ENCODE measurements at places on chromosomes 7 and 10.
A peak's percentile ranks its signal among the peaks of the same experiment; 100 is the strongest.

DNA sequence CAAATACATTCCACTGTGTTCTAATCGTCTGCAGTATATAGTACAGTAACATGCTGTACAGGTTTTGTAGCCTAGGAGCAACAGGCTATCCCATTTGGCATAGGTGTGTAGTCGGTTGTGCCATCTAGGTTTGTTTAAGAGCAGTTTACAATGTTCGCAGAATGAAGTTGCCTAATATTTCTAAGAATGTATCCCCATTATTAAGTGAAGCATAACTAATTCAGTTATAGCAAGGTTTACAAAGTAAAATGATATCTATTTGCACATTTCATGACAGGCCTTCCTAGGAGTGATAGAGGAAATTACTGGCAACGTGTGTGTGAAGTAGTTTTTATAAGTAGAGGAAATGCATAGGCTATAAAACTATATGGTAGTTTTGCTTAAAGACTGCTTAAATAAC is 4.0 kb downstream of the CREM start:
- no peak for DNase-seq

DNA sequence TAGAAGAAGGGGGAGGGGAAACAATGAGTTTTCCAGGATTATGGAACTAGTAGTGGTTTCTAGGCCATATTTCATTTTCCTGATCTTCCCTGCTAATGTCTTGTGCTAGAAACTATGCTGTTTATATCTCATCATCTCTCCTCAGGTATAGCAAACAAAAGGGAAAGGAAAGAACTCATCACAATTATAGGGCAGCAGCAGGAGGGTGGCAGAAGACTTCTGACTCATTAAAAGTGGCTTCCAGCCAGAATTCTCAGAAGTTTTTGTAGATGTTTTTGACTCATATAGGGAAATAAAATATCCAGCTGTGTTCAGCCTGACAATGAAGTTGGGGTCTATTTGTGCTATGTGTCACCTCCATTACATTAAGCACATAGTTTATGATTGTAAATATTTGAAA is 6.5 kb downstream of the AHR start:
- peak; percentile 87 for DNase-seq

DNA sequence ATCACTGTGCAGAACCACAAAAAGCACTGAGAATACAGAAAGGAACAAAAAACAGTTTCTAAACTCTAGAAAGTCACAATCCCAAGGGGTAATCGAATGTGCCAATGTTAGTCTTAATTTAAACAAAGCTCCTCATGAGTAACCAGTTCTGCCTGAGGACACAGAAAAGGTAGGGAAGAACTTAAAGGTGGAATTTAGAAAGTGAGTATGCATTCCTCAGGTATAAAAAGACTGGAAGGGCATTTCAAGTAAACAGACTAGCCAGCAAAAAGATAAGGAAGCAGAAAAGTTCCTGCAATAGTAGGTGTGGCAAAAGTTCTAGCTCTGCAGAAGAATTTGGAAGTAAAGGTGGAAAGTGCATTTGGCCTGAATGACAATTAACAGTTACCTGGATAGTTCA is 84.6 kb upstream of the DLX6 start:
- no peak for DNase-seq

GRCh38 chr7:76071316-76072242 is 23.7 kb downstream of the MDH2 start:
- no peak for DNase-seq

DNA sequence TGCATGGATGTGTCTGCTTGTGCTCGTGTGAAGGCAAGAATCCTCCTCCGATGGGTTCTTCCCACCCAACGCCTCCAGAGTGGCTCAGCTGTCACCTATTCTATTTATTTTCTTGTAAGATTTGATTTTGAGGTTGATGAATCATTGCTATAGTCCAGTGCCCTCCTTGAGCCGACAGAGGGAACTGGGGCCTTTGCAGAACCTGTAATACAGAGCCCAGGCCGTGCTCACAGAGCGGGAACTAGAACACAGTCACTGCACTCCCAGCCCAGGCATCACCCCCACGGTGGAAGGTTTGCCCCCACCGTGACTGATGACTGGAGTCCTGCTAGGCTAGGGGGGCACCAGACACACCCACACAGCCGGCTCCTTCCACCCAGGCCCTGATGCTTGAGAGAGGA is 2.0 kb downstream of the RARRES2 start:
- DNase-seq, result no peak

GRCh38 chr7:40899151-40899550 is 764.3 kb downstream of the SUGCT start:
- DNase-seq, result no peak

GRCh38 chr7:151060113-151060415 is 675 bp downstream of the SLC4A2 start:
- DNase-seq, result no peak

DNA sequence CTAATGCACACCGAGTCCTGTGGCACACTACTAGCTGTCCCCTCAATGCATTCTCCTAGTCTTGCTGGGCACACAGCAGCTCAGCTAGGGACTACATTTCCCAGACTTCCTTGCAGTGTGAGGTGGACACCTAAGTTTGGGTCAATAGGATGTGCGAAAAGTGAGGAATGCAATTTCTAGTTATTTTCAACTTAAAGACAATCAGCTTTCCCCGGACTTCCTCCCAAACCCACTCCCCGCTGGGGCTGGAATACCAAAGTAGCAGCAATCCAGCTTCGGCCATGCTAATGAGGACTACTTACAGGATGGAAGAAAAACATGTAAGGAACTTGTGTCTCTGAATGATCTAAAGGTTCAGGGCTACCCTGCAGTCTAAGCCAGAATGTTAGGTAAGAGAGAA is 286.4 kb upstream of the LRRN3 start:
- DNase-seq, result no peak

DNA sequence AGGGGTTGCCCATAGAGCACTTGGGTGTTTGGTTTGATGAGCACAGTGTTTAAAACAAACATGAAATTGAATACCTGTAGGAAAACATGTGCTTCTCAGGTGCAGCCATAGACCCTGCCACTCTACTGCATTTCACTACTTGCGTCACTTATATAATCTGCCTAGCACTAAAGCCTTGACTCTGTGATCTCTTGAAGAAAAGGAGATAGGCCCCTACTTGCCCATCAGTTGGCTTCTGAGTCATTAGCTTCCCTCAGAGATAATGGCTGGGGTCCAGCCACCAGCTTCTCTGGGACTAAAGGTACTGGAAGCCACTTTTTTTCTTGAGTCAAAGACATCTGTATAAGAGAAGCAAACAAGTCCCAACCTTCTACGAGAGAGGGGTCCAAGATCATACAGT is 45.9 kb upstream of the BTRC start:
- DNase-seq, result no peak

DNA sequence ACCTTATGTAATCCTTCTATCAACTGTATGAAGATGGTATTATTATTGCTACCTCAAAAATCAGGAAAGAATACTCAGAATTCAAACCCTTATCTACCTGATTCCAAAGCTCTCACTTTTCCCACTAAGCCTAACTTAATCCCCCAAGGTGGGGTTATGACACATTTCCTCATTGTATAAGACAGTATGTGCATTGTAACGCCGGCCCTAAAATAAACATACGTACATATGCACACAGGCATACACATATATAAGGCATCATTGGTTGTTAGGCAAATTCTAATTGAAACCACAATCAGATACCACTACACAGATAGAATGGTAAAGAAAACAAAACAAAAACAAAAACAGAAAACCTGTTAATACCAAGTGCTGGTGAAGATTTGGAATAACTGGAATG is 556.5 kb downstream of the INHBA start:
- DNase-seq, result no peak

- no peak for DNase-seq
These were observed 109.1 kb downstream of the MTERF1 start for GRCh38 chr7:91771394-91771793.

- no peak for DNase-seq
These were observed 9.3 kb upstream of the ZNF438 start for GRCh38 chr10:31041011-31041410.

- peak; percentile 6 for DNase-seq
These were observed 313.1 kb upstream of the ZNF32 start for GRCh38 chr10:43961523-43962345.

- no peak for DNase-seq
These were observed 195.9 kb upstream of the VWC2 start for GRCh38 chr7:49577576-49577975.

DNA sequence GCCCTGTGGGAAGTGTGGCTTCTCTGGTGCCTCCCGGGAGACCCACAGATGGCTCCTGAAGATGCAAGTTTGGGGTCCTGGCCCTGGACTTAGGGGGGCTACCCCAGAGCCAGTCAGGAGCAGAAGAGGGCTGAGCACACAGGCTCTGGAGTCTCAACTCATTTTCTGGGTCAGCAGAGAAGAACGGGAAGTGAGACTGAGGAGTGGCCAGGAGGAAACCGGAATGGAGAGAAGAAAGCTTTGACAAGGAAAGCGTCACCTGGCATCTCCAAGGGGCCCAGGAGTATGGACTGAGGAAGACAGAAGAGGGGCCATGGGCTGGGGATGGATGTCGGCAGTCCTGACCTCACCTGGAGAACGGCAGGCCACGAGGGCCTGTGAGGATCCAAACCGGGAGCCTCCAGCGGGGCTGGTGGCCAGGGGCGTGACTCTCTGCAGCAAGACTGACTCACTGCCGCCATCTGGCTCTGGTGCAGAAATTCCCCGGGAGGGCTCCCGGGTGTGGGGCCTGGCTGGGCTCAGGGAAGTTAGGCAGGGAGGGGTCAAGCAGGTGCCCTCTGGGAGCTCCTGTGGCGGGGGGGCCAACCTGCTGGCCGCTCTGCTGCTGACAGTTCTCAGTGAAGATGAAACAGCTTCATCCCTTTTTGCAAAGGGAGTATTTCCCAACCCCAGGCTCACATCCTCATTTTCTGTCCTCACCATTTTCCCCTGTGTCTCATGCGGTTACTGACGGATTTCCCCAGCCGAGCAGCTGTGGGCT is 23.6 kb downstream of the DAGLB start:
- no peak for DNase-seq

GRCh38 chr7:153385502-153385901 is 626.0 kb downstream of the ACTR3B start:
- no peak for DNase-seq

DNA sequence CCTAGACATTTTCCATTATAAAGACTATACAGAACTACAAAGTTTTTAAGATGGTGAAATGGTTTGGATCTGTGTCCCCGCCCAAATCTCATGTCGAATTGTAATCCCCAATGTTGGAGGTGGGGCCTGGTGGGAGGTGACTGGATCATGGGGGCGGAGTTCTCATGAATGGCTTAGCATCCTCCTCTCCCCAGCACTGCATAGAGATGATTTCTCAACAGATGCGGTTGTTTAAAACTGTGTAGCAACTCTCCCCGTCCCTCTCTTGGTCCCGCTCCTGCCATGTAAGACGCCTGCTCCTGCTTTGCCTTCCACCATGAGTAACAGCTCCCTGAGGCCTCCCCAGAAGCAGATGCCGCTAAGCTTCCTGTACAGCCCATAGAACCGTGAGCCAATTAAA is 1.6 kb downstream of the FAM133B start:
- no peak for DNase-seq

GRCh38 chr10:91219371-91220193 is 881 bp upstream of the PCGF5 start:
- DNase-seq, result peak; percentile 73

DNA sequence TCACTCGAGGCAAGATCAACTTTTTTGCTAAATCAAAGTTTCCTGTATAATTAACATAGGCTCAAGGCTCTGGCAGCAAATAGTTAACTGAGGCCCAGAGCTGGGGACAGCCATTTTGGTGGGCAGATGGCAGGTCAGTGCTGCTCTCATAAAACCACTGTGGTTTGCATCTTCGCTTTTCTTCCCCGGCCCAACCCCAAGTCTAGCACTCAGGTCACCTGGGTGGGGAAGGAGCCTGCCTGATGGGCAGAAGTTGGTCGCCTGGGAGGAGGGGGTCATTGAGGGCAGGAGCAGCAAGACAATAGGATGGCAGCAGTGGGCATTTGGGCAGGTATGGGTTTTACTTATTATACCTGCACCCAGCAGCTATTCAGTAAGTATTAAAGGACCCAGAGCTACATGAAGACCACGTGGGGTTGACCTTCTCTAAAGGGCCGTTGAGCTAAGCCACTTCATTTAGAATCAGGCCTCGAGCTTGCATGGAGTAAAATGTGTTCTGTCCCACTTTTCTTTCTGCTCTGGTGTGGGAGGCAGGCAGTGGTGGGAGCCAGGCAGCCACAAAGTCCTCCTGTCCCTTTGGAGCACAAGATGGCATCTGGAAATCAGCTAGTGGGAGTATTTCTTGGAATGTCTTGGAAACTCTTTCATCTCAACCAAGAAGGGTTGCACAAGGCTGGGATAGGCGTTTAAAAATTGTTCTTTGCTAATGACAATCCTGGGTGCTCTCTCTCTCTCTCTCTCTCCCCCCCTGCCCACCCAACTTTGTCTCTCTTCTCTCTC is 133.4 kb downstream of the SPAG6 start:
- no peak for DNase-seq

DNA sequence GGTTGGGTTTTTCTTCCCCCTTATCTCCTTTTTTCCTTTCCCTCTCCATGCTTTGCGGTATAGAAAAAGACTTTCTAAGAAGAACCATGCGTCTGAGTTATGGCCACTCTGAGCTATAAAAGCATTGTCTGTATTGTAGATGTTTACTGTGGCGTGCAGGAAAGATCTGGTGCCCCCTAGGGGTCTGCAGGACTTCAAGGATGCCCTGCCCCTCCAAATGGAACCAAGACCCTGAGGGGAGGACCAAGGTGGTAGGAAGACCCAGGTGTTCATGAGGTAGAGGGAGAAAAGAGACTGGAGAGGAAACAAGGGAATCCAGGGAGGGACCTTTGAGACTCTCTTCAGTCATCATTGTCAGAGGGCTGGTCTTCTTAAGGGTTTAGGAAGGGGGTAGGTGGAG is 68.8 kb downstream of the CYP26A1 start:
- no peak for DNase-seq

DNA sequence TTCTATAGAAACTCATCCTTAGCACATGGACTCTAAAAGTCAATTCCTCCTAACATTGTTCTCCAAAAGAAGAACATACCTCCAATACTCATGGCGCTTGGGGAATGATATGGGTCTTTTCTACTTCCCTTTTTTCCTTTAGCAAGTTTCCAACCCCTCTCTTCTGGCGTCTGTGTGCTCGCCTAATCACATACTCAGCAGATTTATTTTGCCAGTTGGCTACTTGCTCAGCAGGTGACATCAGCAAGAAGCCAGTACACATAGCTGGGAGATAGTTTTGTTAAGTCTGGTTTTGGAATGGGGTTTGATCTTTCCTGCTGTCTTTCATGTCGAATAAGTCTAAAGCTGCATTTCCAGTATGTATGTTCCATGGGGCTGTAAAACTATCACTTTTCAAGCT is 193.8 kb downstream of the POM121L12 start:
- DNase-seq, result no peak

DNA sequence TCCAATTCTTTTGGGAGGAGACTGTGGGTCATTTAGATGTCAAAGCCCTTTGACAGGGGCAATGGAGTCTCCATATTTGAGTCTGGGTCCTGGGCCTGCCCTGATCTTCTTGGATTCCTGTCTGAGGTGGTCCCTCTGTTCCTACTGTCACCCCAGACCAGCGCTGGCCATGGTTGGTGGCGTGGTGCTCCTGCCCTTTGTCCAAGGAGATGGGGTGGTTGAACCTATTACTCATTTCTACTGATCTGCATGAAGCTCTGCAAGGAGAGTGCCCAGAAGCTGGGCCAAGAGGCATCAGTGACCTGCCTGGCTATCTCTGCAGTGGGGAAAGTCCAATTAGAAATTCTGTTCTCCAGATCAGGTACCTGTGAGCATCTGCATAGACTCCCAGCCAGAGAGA is 355.6 kb upstream of the NUPR2 start:
- no peak for DNase-seq

- DNase-seq, result peak; percentile 16
These were observed 36.5 kb downstream of the RPA3 start for GRCh38 chr7:7681936-7682329.

GRCh38 chr7:70645876-70646351 is 486.0 kb upstream of the GALNT17 start:
- no peak for DNase-seq

- peak; percentile 28 for DNase-seq
These were observed 18.8 kb upstream of the ABCB5 start for GRCh38 chr7:20596653-20597052.
